Stimulated activated CD4-positive, alpha-beta T cell treated with anti-CD3 and anti-CD28 coated beads, Interleukin-1b, Interleukin-23, amount 100 ng/mL, for 24 hours (primary cell): ENCODE measurements at places on chromosomes 2 and 18.

DNA sequence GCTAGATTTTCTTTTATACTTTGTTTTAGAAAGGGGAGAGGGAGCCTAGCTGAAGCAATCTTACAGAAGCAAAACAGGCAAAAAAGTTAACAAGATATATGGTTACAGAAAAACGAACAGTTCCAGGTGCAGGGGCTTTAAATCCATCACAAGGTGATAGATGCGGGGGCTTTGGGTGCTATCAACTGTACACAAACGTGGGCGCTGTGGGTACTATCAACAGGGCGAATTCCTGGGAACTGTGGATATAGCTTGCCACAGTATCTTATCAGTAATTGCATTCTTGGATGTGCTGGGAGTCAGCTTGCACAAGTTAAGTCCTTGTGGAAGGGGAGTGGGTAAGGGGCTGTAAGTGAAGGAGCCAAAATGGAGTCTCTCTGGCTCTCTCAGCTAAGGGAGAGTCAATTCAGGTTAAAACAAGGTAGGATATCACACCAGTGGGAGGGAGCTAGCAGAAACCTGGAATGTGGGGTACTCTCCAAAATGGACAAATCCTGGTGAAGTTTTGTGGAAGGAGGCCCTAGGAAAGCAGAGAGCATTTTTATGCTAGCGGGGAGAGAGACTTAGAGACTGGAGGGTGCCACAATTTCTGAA, 325.8 kb upstream of the SPHKAP start:
- no peak for DNase-seq

GRCh38 chr18:59009846-59010245, 129.8 kb upstream of the SEC11C start:
- DNase-seq = no peak

DNA sequence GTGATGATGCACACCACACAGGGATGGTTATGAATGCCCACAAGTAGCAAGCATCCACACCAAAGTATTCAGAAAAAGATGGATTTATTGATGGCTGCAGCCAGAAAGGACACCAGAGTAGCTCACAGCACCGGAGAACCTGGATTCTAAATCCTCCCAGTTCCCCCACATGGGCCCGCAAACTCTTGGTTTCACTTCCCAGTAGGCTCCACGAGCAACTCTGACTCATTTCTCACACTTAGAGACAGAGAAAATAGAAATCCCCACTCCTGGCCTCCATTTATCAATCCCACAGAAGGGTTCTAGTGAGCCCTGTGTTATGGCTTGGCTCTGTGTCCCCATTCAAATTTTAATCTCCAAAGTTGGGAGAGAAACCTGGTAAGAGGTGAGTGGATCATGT, 426.7 kb upstream of the MYT1L start:
- no peak for DNase-seq

- no peak for DNase-seq
Measured at GRCh38 chr2:204031056-204031455, 94.5 kb downstream of the ICOS start.

DNA sequence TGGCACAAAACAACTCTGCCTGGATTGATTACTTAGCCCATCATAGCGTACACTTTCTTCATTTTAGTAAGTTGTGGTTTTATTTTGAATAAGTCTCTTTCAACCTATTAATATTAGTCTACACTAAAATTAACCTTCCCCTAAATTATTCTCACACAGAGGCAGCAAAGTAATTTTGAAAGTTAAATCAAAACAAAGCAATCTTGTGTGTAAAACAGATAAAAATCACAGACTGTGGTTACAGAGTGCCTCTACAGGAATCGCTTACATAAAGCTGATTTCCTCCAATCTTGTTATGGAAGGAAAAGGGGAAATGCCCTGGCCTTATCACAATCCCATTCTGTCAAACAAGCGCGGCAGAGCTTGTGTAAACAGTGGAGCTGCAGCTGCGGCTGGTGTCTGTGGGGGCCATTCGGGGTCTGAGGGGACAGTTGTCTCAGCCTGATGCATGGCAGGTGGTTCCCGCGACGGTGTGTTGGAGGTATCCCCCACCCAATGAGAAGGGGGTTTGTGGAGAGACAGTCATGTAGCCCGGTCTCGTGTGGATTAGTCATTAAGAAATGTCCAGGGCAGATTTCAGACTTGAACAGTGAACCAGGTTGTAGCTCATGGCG, 42.1 kb downstream of the BCL2L11 start:
- no peak for DNase-seq

DNA sequence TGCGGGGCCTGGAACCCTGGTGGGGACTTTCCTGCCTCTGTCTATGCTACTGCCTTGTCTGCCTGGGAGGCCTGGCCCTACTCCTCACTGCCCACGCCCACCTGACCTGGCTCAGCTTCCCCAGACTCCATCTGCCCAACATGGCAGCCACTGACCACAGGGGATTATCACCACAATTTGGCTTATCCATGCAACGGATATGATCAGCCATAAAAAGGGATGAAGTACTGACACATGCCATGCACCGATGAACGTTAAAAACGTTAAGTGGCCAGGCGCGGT, 5.9 kb upstream of the KCNF1 start:
- DNase-seq = no peak
